ENCODE measurements at places on chromosomes 4 and X.

DNA sequence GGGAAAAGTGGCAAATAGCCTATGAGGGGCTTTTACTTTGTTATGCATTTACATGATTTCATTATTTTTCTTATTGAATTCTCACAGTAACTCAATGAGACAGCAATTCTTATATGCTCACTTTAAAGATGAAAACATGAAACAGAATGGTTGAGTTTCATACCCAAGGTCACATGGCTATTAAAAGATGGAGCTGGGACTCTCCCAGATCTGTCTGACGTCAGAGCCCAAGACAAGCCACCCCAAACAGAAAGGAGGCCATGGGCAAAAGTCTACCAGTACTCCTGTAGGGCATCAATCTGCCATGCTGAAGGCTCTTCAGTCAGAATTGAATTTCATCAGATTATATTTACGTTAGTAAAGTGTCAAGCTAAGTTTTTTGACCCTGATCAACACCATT lies 13.2 kb downstream of the HSD17B11 start:
- no peak for DNase-seq

DNA sequence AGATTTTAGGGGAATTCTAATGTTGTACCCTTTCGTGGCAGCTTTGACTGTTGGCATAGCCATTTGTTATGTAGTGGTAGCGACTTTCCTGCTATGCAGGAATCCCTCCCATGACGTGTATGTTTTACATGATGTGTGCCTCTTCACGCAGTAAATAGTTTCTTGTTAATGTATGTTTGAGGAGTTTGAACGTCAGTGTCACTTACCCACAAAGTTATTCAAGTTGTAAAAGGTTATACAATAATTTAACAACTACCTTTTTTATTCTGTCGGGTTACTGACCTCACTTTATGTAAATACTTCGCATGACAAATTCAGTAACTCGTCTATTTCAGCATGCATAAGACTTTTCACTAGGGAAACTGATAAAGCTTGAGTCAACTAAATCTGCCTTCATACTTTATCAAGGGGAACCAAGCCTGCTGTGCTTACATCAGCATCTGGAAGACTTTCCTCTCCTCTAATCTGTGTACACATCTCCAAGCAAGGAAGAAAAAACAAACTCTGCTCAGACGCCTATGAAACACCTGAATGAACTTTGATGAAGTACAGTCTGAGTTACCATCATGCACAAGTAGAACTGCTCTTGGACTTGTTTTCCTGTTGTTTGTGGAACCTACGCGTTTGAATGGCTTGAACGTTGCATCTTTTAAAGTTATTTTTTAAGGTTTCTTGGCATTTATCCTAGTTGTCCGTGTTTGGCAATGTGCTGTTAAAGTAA lies 61.2 kb downstream of the SLC9A6 start:
- DNase-seq: no peak

- peak; percentile 18 for DNase-seq
Measured at GRCh38 chr4:186486172-186486571, 69.2 kb downstream of the MTNR1A start.

- DNase-seq: no peak
Measured at GRCh38 chr4:134747108-134747805, 545.7 kb upstream of the PABPC4L start.

DNA sequence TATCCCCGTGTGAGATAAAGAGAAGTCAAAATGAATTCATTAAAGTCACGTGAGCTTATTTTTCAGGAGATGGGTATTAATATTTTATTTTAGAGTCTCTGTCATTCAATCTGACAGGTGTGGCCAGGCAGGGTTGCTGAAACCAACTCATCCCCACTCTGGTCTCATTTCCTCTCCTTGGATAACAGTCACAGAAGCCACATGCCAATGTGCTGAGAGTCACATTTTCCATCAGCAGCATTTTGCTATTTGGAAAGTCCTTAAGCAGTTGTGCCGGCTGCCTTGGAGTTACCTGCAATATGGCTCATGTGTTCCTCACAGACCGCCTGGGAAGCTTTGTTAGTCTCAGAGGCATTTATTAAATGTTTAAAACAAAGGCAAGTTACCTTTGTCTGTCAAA lies 302.3 kb downstream of the DCHS2 start:
- no peak for DNase-seq

GRCh38 chrX:77298296-77298695 lies 148.9 kb upstream of the FGF16 start:
- no peak for DNase-seq

GRCh38 chr4:60389633-60390032 lies 810.5 kb upstream of the ADGRL3 start:
- DNase-seq: no peak

DNA sequence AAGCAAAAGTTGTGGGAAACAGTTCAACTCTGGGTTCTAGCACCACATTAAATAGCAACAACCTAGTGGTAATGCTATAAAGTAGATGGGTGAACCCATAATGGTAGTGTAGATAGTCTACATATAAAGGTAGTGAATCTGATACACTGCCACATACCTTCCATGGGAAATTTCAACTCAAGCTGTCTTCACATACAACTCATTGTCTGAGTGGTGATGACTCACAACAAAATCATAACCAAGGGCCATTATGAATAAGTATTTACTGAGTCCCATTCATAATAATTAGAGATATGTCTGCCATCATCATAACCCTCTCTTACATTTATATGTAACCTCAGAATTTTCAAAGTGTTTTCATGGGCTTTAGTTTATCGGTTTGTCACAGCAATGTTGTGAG lies 34.8 kb downstream of the EGF start:
- no peak for DNase-seq

DNA sequence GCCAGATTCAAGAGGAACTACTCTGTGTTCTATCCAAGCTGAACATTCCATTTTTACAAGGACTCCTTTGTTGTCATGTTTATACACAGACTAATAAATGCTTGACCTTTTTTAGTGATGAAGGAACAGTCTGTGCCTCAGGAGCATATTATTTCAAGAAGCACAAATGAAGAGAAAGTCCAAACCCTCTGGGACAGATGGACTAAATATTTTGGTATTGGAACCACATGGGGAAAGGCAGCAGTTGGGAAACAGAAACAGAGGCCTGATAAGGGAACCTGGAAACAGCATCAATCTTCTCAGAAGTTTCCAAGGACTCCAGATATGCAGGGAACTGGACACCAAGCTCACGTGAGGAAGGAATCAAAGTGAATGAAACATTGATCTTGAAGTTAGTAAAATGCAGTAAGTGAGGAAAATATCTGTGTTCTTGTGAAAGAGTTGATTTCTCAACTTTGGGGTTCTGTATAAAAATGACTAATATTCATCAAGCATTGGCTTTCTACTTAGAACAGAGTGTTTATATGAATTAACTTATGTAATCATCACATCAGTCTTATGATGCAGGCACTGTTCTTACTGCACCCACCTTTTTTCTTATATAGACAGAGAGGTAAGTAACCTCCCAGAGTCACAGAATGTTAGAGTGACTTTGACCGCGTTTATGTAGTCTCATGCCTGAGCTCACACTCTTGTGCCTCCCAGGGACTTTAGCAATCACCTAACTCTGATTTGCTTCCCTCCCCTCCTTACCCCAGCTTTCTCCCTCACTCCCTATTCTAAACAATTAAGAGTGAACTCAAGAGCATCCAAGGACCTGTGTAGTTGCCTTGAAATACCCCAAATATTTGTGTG lies 148.9 kb upstream of the JADE1 start:
- DNase-seq: no peak

- no peak for DNase-seq
Measured at GRCh38 chr4:4293279-4293678, 3.2 kb downstream of the ZBTB49 start.

DNA sequence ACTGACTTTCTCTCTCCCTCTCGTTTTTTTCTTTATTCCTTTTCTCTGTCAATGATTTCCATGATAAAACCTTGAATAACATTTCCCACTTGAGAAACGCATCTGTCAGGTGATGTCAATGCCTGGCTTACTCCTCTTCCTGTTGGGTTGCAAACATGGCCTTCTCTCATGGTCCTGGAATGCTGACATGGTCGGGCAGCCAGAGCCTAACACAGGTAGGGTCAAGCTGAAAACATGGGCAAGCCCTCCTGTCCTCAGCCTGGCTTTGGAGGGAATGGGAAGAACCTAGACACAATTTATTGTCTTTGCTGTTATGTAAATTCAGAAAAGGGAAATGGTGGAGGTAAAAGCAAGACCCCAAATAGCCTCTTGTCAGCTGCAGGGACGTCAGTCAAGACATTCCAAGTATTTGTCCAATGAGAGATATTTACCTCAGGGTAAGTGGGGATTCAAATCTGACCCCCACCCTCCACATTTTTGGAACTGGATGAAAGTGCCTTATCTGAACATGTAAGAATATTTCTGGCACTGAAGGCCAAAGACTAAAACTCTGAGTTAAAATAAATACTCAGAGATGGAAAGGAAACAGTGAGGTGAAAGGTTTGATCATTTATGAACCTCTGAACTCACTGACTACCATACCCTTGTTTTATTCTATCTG lies 473.8 kb downstream of the SPRY1 start:
- DNase-seq: no peak

- no peak for DNase-seq
Measured at GRCh38 chr4:151013491-151013890, 1.6 kb downstream of the LRBA start.

DNA sequence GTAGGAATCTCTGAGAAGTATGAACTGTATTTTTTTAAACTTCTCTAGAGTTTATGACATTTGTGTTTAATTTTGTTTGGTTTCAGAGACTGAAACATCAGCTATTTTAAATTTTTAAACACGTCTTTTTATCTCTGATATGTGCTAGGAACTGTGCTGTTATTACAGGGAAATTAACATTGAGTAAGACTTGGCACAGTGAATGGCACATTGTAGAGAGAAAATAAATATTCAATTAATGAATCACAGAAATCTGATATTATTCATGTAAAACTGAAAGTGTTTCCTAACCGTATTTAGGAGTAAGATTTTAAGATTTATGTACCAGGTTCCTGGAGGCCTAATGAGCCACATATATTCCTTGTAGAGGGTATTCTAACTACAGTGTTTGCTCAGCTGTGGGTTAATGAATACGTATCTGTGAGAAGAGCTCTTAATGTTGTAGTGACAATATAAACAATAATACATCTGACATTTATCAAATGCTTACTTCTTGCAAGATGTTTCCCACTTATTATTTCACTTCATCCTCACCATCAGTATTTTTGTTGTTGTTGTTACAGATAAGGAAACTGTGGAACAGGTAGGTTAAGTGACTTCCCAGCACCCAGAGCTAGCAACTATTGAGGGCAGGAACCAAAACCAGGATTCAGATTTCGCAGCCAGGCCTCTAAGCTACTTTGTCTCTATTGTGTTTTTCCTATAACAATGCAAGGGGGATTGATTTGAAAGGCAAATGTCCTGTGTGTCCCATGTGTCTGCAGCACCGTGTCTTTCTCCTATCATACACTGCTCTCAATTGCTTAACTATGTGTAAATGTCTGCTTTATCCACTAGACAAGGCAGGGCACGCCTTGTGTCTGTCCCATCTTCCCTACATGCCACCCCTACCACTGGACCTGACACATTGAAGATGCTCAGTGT lies 121.1 kb upstream of the FAM9C start:
- DNase-seq: no peak

DNA sequence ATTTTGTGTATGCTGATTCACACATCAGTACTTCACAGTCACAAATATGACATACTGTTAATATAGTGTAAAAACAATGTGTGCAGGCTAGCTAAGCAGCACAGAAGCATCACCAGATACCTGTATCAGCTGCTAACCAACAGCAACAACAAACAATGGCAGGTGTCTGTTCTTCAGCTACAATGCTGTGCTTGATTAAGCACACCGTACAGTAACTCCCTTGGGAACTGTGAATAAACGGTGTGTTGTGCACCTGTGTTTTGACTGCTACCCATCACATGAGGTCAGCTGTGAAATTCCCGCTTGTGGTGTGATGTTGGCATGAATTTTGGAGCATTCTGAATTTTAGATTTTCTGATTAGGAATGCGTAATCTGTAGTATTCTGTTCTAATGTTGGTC lies 379.7 kb upstream of the FAT1 start:
- DNase-seq: no peak

GRCh38 chr4:164591666-164592065 lies 162.3 kb upstream of the SMIM31 start:
- DNase-seq: no peak

DNA sequence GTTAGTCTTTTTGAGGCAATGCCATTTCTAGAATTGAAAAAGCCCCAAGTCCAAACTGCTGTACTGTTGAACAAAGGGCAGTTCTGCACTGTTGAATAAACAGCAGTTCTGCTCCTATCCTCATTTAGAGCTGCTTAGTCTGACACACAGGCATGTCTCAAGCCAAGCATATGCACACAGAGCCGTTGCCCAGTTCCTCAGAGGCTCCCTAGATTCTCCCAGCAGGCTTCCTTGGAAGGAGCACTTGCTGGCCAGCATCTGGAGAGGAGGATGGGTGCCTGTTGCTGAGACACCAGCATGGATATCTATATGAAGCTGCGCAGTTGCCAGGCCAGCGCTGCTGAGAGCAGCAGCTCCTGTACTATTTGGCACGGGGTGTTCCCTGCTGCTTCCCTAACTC lies 138.3 kb upstream of the USP38 start:
- no peak for DNase-seq

- DNase-seq: no peak
Measured at GRCh38 chr4:142773505-142773904, 72.6 kb downstream of the INPP4B start.

GRCh38 chr4:174111422-174111821 lies 172.0 kb downstream of the FBXO8 start:
- DNase-seq: no peak
